BJ (cell line): ENCODE measurements at places on chromosomes 3 and 15. TPM values are rescaled to one million over a fixed set of nuclear protein-coding genes. Genes with fewer than 3 reads are reported as not detected.

GRCh38 chr3:94615275-94616065 lies 552.6 kb downstream of the NSUN3 start:
- no peak for DNase-seq

- DNase-seq, result no peak
Observed at GRCh38 chr15:37149146-37149545, 48.8 kb upstream of the MEIS2 start.

GRCh38 chr3:169186596-169186995 lies 476.9 kb downstream of the MECOM start:
- DNase-seq, result no peak

- DNase-seq, result no peak
Observed at GRCh38 chr3:170745211-170745718, 124.7 kb downstream of the RPL22L1 start.

DNA sequence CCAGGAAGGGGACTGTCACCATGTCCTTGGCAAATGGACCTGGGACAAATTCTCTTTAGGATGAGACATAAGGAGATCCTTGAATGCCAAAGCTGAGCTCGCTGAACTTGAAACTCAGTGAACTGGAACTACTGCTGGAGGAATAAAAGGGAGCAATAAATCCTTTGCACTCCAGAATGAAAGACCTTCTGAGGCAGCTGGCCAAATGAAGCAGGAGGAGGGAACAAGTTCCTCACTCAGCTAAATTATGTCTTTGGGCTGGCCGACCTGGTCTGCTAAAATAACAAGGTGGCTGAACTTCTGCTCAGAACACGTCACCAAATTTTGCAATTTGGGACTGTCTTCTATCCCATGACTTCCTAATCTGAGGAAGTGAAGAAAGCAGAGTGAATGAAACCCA lies 314.7 kb downstream of the LPP start:
- no peak for DNase-seq

DNA sequence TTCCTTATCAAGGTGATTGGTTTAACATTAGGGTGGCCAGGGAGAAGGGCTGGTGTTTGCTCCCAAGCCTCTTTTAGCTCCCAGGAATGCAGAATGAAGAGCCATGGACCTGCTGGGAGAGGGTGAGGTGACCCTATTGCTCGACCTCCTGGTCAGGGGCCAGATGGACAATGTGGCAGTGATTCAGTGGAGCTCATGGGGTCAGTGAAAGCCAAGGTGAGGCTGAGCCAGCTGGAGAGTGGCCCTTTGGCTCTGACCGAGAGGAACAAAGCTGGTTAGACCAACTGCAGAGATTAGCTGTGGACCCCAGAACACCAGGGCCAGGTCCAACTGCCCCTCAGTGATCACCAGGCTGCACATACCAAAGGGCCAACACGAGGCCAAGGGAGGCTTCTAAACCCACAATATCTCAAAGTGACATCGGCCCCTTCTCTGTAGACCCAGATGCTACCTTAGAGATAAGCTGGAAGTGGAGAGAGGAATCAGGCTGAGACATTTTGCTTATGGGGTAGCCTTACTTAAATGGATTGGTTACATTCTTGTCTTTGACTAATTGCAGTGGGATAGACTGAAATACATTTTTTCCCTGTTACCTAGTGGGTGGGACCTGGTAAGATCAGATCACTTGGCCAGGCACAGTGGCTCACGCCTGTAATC lies 15.8 kb upstream of the BTBD1 start:
- no peak for DNase-seq

- no peak for DNase-seq
Observed at GRCh38 chr3:169060037-169060436, 603.5 kb downstream of the MECOM start.

DNA sequence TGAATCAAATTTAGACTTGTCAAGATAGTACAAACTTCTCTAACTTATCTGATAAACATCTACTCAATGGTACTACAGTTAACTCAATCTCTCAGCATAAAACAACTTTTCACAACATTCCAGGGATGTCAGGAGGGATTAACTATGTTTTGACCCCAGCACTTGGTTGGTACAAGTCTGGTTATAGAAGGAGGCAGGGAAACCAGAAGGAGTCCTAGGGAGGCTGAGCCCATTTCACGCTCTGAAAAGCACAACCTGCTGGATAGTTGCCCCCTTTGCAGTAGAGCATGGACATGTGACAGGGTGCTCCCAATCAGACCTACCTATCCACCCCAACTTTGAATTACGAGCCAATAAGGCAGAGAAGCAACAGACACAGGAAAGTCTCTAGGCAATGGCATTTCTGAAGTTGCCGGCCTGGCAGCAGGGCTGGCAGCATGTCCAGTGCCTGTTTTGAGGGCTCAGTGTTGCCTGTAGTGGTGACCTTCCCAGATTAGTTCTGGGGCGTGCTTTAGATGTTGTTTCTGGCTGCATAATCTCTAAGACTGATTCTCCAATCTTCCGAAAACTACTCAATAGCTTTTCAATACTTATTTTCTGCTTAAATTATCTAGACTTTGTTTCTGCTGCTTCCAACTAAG lies 8.2 kb downstream of the ANKUB1 start:
- no peak for DNase-seq

- DNase-seq, result no peak
Observed at GRCh38 chr15:47299846-47300434, 417.4 kb upstream of the SEMA6D start.

- no peak for DNase-seq
Observed at GRCh38 chr15:22948056-22948455, 32.1 kb downstream of the CYFIP1 start.

Gene SI
- polyA plus RNA-seq, result not detected in 2 replicates
